Suprapubic skin (tissue), 4 donors: ENCODE measurements at places on chromosomes 11 and 22.
A peak's percentile ranks its signal among the peaks of the same experiment; 100 is the strongest.

DNA sequence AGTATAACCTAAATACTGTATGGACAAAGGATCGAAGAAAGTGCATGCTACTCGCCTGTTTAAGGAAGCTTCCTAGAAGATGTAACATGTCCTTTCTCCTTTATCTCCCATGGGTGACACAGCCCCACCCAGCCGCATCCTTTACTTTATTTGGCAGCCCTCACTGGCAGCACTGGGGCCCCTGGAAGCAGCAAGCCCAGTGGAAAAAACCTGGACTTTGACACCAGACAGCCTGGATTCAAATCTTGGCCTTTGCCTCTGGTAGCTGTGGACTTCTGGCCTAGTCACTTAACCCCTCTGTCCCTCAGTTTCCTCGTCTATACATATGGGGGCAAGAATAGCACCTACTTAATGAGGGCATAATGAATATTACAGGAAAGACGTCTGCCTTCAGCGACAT is 67.1 kb downstream of the MYEOV start:
- DNase-seq = peak; percentile 26

- DNase-seq = peak; percentile 71
Measured at GRCh38 chr22:49968313-49968830, 7.8 kb downstream of the PIM3 start.

- no peak for DNase-seq
Measured at GRCh38 chr11:19735909-19736498, 23.4 kb downstream of the NAV2 start.

- DNase-seq = no peak
Measured at GRCh38 chr11:119637481-119637880, 91.5 kb downstream of the NECTIN1 start.

GRCh38 chr11:72243173-72244059 is 560 bp downstream of the PHOX2A start:
- DNase-seq = no peak

DNA sequence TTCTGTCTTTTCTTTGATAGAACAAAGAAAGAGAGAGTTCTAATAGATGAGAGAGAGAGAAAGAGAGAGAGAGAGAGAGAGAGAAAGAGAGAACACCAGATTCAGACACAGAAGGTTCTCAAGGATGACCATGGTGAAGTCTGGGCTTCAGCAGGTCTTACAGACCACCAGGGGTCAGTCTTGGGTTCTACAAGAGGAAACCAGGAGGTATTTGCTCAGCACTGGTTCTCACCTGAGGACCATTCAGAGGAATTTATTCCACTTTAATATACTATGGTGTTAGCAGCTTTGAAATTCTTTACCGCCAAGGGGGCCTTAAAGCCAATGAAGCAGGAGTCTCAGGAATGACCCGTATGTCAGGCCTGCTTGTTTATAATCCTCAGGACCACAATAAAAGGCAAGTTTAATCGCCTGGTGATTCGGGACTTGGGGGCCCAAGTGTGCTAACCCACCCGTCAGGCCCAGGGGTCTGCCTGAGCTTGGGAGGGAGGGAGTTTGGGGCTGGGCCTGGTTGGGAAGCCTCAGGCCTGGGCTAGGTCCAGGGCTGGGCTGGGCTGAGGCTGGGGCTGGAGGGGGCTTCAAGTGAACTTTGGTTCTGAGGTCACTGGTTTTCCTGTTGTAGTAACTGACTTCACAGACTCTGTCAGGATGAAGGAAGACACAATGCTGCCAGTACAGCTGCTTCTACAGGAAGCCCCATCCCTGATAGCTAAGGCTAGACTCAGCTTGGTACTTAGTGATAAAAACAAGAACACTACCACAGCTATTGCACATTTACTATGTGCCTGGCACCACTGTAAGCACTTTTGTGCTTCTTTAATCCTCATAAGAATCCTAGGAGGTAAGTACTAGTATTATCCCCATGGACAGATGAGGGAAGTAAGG is 179.2 kb upstream of the ZBED5 start:
- no peak for DNase-seq

- peak; percentile 50 for DNase-seq
Measured at GRCh38 chr22:46033256-46034200, 56.6 kb upstream of the WNT7B start.

- DNase-seq = no peak
Measured at GRCh38 chr11:33778675-33779074, 4.4 kb upstream of the FBXO3 start.

DNA sequence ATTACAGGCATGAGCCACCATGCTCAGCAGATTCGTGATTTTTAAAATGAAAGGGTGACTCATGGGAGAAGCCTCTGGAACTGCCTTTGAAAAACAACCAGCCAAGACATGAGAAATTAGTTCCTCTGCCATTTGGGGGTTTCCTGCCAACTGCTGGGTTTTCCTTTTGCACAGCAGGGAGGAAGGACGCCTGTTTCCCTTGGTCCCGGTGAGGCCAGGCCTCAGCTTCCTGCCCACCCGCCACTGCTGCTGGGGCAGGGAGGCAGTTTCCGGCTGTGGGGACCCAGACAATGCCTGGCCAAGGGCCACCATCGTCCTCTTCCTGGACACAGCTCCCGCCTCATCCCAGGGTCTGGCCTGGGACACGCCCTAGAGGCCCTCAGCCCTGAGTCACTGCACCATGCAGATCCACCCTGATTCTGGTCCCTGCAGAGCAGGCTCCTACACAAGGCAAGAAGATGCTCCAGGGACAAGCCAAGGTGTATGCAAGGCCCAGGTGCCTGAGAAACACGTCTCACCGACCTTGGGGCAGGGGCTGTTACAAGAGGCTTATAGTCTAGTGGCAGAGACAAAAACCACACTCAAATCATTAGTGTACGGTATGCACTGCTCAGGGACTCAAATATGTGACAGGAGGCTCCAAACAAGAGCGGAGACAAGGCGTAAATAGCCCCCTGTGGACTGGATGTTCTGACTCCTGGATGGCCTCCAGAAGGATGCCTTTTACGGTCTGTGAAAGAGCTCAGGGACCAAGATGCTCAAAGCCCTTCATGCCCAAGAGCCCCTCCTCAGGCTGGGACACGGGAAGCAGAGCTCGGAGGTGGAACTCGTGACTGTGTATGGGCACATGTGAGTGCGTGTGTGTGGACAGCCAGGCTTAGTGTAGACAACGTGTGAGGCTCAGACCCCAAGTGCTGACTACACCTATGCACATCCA is 10.0 kb downstream of the PPM1F start:
- DNase-seq = peak; percentile 92

DNA sequence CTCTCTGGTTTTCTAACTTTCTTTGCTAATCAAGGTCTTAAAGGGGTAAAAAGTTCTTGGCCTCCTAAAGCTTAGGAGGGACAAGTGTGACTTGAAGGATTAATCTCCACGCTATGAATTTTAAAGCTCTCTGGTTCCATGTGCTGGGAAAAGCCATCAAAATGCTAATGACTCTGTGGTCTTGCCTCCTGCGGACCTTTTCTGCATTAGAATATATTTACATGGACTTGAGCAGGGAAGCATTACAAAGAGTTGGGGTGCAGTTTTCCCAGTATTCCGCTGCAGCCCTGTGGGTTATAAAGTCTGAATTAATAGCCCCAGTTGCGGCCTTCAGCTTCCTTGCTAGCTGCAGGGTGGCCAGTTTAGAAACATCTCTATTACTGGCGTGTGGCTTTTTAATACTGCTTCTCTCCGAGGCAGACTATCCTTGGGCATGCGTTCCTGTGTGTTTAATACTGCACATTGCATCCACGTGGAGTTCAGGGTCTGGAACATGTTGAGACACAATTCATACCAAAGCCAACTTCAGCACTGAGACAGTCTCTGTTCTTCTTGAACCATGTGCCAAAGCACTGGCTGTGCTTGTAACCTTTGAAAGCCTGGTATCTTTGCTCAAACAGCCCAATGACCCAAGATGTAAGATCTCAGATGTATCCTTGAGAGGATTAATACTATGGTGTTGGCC is 27.3 kb downstream of the TSPAN18 start:
- no peak for DNase-seq

GRCh38 chr11:117970400-117971024 is 15.7 kb upstream of the IL10RA start:
- peak; percentile 56 for DNase-seq

DNA sequence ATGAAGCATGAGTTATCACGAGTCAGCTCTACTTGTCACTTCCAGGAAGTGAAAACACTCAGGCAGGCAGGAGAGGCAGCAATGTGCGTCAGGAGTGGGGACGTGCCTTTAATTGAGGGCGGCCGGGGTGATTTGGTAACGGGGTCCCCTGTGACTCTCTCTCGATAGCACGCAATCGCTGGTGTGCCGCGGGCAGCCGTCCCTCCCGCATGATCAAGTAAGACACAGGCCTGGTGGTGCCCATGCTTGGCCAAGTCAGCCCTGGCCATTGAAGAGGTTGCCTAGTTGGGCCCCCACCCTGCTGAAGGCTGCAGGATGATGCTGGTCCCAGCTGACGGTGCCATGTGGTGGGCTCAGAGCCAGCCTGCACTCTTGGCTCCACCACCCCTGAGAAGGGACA is 29.7 kb downstream of the CACNG2 start:
- no peak for DNase-seq

DNA sequence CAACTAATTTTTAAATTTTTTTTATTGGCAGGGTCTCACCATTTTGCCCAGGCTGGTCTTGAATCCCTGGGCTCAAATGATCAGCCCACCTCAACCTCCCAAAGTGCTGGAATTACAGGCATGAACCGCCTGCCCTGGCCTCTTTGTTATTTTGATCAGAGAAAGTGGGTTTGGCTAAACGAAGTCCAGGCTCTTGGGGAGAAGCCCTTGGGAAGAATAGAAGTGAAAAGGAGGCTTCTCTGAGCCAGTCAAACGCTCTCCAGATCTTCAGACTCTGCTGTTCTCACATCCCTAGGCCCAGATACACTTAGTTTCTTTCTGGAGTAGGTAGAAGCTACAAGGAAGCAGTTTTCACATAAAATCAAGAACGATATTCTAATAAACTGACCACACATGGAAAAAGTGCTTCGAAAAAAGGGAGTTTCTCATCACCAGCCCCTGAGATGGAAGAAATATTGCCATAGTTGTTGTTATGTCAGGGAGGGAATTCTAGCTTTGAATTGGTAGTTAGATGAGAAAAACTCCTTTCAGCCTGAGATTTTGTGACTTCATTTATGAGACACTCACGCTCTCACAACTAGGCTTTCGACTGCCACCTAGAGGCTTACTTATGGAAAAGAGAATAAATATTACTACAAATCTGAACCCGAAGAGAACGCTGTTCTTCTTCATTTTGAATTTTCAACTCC is 41.7 kb upstream of the AQP11 start:
- no peak for DNase-seq
